ENCODE measurements at places on chromosomes 2 and 18. TPM values are rescaled to one million over a fixed set of nuclear protein-coding genes. Genes with fewer than 3 reads are reported as not detected.

The CYRIA gene
- 31.0 TPM for polyA plus RNA-seq

The SLC4A3 gene
- polyA plus RNA-seq = not detected

The SALL3 gene
- polyA plus RNA-seq = not detected

The TRABD2A gene
- polyA plus RNA-seq = 5.7 TPM

The PPP1R7 gene
- 94.7 TPM for polyA plus RNA-seq

The KIF1A gene
- not detected for polyA plus RNA-seq

The ACVR1C gene
- polyA plus RNA-seq = 0.23 TPM

The FKBP1B gene
- 3.9 TPM for polyA plus RNA-seq

The MBOAT2 gene
- polyA plus RNA-seq = not detected

The CRIM1 gene
- polyA plus RNA-seq = 0.26 TPM

The SETBP1 gene
- polyA plus RNA-seq = 16.8 TPM

The LBX2 gene
- not detected for polyA plus RNA-seq

The LIMS1 gene
- 42.2 TPM for polyA plus RNA-seq

The HOXD3 gene
- not detected for polyA plus RNA-seq

The NFATC1 gene
- 63.2 TPM for polyA plus RNA-seq

The CAVIN2 gene
- 4.8 TPM for polyA plus RNA-seq

The PDIA6 gene
- polyA plus RNA-seq = 135 TPM

The NEUROD1 gene
- polyA plus RNA-seq = not detected

The UGT1A4 gene
- not detected for polyA plus RNA-seq

The MBP gene
- 89.4 TPM for polyA plus RNA-seq

The SCYGR2 gene
- not detected for polyA plus RNA-seq

The AAK1 gene
- 6.0 TPM for polyA plus RNA-seq

The CDKL4 gene
- not detected for polyA plus RNA-seq

The MYO3B gene
- 0.23 TPM for polyA plus RNA-seq

The OTX1 gene
- polyA plus RNA-seq = not detected

The MAPRE3 gene
- polyA plus RNA-seq = 2.4 TPM

The HOXD12 gene
- polyA plus RNA-seq = not detected

The UGT1A10 gene
- polyA plus RNA-seq = not detected

The DUSP2 gene
- 55.6 TPM for polyA plus RNA-seq

The RAPGEF4 gene
- polyA plus RNA-seq = not detected

The FKBP7 gene
- polyA plus RNA-seq = 4.5 TPM

The SERTAD2 gene
- 14.6 TPM for polyA plus RNA-seq

The SCN2A gene
- 0.06 TPM for polyA plus RNA-seq

The ST8SIA5 gene
- not detected for polyA plus RNA-seq

The GKN1 gene
- not detected for polyA plus RNA-seq

The CTAGE1 gene
- polyA plus RNA-seq = not detected

The SULT1C4 gene
- polyA plus RNA-seq = not detected

The FNDC4 gene
- polyA plus RNA-seq = not detected

The VIT gene
- polyA plus RNA-seq = 0.09 TPM

The MIB1 gene
- polyA plus RNA-seq = 2.2 TPM

The PLEK gene
- polyA plus RNA-seq = 110 TPM

The GALNT3 gene
- 4.1 TPM for polyA plus RNA-seq

The DES gene
- polyA plus RNA-seq = not detected

The CDH20 gene
- polyA plus RNA-seq = not detected

The SLC8A1 gene
- not detected for polyA plus RNA-seq

The DSC1 gene
- polyA plus RNA-seq = 0.54 TPM

The GRHL1 gene
- polyA plus RNA-seq = 0.16 TPM

The CAPN13 gene
- not detected for polyA plus RNA-seq

The GALR1 gene
- not detected for polyA plus RNA-seq

The PLEKHH2 gene
- polyA plus RNA-seq = 0.46 TPM

The MYOM1 gene
- 2.4 TPM for polyA plus RNA-seq

The LYPD1 gene
- polyA plus RNA-seq = not detected

The SERPINB10 gene
- polyA plus RNA-seq = not detected

Measured in IgD-negative memory B cell (primary cell).